SW480 (cell line): ENCODE measurements at places on chromosomes 7 and 10.

GRCh38 chr10:73413108-73413527, 740 bp downstream of the ANXA7 start:
- peak; percentile 58 for DNase-seq

- DNase-seq: no peak
Observed at GRCh38 chr7:158110661-158111048, 477.0 kb downstream of the PTPRN2 start.

DNA sequence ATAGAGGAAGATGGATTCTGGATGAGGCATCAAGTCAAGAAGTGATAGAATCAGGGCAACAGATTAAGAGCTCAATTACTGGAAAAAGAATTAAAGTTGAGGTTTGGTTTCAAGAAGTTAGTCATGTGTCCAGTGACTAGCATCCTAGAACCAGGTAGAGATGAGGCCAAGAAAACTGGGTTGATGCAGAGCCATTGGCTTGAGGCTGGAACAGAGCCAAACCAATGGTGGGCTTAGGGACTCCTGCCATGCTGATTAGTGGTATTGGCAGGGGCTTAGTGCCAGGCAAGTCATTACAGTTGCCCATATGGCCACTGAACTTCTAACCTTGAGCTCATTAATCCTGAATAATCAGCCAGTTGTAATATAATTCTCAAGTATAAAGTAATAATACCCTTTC, 18.5 kb downstream of the ZNF277 start:
- DNase-seq: no peak

GRCh38 chr7:26619348-26619984, 244.9 kb downstream of the SKAP2 start:
- DNase-seq: no peak

GRCh38 chr7:98520356-98520951, 96.6 kb upstream of the NPTX2 start:
- DNase-seq: no peak

DNA sequence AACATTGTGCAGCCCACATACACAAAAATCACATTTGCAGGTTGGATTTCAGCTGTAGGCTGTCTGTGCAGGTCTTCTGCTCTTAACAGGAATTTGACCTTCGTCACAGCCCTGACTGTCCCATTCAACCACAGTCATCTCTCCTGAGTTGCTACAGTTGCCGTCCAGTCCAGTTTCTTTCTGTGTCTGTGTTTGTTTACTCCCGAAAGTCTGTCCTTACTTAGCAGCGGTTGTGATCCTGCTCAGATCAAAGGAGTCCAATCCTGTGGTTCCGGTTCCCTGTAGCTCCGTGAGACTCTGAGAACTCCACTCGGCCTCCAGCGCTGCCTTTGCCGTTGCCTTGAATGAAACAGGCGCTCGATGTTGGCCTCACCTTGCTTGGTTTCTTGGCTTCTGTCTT, 111.6 kb upstream of the GATA3 start:
- no peak for DNase-seq

- DNase-seq: peak; percentile 61
Observed at GRCh38 chr7:27198871-27199801, 755 bp downstream of the HOXA13 start.

DNA sequence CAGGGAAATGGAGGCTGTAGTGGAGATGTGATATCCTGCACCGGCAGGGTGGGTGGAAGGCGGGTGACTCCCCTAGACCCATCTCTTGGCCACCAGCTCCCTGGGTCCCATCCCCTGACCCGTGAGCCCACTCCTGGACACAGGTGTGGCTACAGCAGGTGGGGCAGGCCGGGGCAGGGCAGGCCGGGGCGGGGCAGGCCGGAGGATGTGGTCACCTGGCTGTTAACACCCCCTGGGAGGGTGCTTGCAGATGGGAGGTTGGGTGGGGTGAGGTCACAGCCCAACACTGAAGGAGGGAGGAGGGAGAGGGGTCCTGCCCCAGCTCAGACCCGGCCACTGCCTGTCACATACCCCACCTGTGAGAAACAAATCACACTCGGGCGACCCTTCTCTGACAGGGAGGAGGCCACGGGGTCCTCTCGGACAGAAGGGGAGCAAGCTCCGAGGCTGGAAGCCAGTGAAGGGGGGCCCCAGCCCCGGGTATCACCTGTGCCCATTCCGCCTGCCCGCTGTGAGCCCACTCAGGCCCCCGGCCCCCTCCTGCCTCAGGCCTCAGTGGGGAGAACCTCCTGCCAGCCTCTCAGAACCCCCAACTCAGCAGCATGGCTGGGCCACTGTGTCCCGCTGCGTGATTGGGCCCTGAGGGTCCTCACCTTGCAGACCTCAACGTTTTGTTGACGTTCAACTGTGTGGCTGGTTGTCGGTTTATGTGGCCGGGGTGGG, 74.0 kb downstream of the MICALL2 start:
- DNase-seq: no peak

GRCh38 chr7:151308256-151308655, 33.4 kb upstream of the NUB1 start:
- no peak for DNase-seq

DNA sequence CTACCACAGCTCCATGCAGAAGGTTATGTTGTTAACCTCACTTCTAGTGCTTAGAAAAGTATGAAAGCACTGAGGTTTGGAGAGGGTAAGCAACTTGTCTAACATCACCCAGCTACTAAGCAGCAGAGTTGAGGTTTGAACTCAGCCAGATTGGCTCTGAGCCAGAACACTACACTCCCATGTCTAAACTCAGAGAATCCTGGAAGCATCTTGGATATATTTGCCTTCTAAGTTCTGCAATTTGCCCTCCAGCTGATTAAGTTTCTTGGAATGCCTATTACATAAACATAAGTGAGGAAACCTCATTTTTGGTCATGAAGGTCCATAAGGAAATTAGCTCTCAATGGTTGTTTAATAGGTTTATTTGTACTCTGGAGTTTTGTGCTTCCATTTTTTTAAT, 78.1 kb upstream of the PHYHIPL start:
- DNase-seq: no peak

DNA sequence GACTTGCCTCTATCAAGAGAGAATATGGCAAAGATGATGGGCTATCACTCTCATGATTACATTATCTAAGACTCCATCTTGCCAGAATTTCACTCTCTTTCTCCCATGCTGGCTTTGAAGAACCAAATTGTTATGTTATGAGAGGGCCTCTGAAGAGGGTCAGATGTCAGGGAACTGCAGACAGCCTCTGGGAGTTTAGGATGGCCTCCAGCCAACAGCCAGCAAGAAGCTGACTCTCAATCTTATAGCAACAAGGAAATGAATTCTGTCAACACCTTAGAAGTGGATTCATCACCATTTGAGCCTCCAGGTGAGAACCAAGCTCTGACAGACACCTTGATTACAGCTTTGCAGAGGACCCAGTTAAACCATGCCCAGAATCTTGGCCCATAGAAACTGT, 33.6 kb downstream of the ZNF22 start:
- no peak for DNase-seq

DNA sequence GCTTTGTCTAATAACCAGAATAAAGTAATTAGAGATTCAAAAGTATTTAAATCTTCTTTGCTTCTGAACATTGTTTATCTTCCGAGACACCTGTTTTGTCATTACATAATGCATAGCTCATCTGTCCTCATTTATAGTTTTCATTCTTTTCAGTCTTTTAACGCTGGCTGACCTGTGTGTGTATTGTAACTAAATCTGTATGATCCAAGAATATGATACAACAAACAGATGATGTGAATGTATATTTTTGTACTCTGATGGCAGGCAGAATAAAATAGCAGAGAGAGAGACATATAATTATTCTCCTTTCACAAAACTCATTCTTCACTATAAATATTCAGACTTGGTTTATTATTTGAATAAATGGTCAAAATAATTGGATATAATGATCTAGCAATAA, 80.6 kb downstream of the ORC5 start:
- DNase-seq: no peak

- DNase-seq: no peak
Observed at GRCh38 chr7:41967156-41967555, 264.3 kb upstream of the INHBA start.

- DNase-seq: no peak
Observed at GRCh38 chr7:70005891-70006260, 407.6 kb downstream of the AUTS2 start.

- DNase-seq: no peak
Observed at GRCh38 chr7:108029034-108029433, 26.1 kb upstream of the LAMB1 start.

- peak; percentile 72 for DNase-seq
Observed at GRCh38 chr10:88979153-88979562, 11.4 kb upstream of the FAS start.

DNA sequence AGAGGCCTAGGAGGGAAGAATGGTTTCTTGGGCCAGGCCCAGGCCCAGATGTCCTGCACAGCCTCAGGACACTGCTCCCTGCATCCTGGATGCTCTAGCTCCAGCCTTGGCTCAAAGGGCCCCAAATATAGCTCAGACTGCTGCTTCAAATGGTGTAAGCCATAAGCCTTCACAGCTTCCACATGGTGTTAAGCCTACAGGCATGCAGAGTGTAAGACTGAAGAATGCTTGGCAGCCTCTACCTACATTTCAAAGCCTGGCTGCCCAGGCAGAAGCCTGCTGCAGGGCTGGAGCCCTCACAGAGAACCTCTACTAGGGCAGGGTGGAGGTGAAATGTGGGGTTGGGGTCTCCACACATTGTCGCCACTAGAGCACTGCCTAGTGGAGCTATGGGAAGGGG, 118.1 kb downstream of the TPK1 start:
- DNase-seq: no peak

DNA sequence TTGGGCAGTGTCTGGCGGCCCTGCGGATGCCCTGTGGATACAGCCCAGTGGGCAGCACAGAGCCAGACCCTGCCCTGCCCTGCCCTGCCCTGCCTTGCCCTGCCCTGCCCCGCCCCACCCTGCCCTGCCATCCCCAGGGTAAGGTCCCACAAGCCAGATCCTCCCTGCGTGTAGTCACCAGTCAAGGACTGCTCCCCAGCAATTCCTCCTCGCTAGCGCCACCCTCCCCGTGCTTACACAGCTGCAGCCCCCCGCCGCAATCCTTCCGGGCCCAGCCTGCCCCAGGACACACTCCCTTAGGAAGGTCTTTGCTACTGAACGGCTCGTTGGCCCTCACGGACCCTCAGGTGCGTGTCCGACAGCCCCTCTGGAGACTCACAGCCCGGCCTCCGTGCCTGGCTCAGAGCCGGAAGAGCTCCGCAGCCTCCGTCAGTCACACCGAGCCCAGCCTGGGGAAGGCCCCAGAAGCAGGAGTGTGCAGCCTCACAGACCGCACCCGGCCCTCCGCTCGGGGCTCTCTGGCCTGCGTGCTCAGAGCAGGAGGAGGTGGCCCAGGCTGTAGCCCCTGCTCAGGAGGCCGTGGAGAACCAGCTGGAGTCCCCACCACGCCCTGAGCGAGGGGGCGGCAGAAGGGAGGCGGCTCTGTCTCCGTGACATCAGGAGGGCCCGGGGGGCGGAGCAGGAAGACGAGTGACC, 68.3 kb downstream of the PWWP2B start:
- DNase-seq: no peak

DNA sequence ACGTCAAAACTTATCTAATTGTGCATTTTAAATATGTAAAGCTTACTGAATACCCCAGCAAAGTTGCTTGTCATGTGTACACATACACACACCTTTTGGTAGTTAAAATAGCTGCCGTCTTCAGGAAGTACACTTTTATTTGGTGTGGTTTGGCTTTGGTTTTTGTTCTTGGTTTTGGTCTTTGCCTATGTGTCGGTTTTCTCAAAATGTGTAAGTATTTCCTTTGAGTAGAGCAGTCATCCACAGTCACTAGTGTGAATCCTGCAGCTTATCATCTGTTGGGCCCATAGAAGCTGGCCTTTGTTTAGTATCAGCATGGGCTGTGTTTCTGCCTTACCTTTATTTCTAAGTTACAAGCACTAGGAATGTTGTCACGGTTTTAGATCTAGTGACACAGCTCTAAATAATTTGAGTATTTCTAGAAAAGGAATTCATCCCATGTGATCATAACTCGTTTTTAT, 35.3 kb downstream of the NET1 start:
- peak; percentile 63 for DNase-seq
